Activated T-cell treated with anti-CD3 and anti-CD28 coated beads for 4 hours (primary cell): ENCODE measurements at places on chromosomes 2 and 18.

DNA sequence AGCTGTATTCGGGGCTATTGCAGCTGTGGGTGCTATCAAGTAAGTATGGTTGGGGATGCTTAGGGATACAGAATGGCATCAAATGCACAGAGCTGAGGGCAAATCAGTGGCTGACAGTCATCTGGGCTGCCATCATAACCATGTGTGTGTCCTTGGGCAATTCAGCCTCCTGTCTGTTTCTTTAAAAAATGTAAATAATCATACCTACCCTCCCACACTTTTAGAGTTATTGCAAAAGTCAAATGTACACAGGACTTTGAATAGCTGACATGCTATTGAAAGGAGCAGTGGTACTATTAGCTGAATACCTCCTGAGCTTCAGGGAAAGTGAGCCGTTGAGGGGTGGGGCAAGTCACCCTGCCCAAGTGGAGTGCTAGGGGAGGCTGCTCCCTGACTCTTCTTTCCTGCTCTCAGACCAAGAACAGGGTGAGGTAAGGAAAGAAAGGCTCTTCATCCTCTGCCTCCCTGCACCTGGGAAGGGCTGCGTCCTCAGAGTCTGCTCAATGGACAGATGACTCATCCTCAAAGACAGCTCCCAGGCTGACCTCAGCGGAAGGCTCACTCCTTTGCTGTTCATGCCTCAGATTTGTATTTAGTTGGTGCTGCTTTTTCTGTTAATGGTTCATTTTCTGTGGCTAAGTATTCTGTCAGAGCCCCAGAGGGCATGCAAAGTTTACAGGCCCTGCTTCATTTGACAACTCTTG, 54.9 kb upstream of the BZW1 start:
- no peak for DNase-seq

- DNase-seq, result no peak
These were observed 152.5 kb downstream of the PLEKHA3 start for GRCh38 chr2:178632729-178633128.

DNA sequence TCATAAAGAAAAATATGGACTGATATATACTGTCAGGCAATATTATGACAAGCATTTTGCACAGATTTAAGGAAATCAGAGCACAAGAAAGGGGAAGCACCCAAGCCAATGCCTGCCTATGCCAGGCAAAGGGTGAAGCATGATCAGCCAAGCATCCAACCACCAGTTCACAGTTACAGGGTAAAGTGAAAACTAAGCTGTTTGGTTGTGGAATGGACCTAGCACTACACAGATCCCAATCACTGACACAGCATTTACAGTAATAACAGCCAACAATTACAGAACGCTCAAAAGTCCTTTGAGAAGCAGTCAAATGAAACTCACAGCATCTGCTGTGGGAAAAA, 90.3 kb downstream of the SP3 start:
- DNase-seq, result no peak

- no peak for DNase-seq
These were observed 4.0 kb downstream of the CCT7 start for GRCh38 chr2:73238149-73238548.

- DNase-seq, result no peak
These were observed 4.6 kb downstream of the CCNYL1 start for GRCh38 chr2:207716056-207716455.

- no peak for DNase-seq
These were observed 153.4 kb upstream of the CCDC150 start for GRCh38 chr2:196486146-196486545.

- no peak for DNase-seq
These were observed 135.5 kb downstream of the NDUFA10 start for GRCh38 chr2:239889641-239890121.

DNA sequence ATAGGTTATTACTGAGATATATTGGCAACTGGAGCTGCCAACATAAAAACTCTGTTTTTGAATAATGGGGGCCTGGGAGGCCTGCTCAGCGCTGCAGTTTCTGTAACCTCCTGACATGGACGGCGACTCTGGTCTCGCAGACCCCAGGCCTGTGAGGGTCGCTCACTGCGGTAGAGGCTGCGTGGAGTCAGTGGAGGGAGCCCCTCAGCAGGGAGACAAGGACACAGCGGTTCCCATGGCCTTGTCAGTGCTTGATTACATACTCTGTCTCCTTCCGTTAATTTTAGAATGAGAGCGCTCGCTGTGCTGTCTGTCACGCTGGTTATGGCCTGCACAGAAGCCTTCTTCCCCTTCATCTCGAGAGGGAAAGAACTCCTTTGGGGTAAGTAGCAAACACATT, 858 bp downstream of the TPO start:
- DNase-seq, result no peak

- no peak for DNase-seq
These were observed 476.4 kb upstream of the CHST9 start for GRCh38 chr18:27661320-27662018.

DNA sequence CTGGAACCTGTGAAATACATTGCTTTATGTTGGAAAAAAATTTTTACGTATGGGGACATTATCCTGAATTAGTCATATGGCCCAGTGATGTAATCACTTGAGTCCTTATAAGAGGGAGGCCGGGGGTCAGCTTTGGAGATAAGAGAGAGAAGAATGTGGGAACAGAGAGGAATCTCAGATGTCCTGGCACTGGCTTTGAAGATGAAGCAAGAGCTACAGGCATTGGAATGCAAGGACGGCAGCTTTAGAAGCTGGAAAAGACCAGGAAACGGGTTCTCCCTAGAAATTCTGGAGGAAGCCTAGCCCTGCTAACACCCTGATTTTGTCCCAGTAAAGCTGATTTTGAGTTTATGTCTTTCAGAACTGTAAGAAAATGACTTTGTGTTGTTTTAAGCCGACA, 1129.9 kb upstream of the GYPC start:
- no peak for DNase-seq

- DNase-seq, result no peak
These were observed 168.1 kb upstream of the RMP24 start for GRCh38 chr18:35804377-35804776.

DNA sequence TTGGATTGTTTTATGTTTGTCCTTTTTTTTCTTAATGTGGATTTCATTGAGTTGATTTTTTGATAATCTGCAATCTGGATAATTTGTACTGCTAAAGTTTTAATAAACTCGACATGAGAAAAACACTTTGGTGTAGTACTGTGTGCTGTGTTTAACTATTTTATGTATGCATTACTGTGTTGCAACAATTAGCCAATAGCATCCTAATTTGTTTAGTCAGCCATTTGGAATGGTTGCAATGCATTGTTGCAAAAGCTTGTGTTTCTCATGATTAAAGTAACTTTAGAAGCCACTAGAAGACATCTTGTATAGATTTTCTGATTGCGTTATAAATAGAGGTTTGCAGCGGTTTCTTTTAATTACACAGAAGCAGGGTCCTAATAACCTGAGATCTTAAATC, 53.5 kb downstream of the PPIG start:
- DNase-seq, result no peak

- DNase-seq, result no peak
These were observed 1947.6 kb upstream of the CELF4 start for GRCh38 chr18:39513186-39513585.

DNA sequence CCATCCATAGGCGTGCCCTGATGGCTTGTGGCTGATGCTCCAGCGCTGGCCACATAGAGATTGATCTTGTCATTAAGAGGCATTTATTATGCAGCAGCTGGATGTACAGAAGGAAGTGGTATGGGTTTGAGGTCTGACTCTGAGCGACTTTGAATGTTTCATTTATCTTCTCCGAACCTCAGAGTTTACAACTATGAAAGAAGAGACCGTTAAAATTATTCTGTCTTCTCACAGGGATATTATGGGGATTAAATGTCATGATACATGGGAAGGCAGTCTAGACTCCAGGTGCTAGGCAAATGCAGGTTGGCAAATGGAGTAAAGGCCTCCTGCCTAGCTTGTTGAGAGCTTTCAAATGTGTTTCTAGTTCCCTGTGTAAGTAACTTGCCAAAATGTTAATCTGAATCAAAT, 30.3 kb downstream of the MOGAT1 start:
- no peak for DNase-seq
